ENCODE measurements at places on chromosomes 2 and 18.
A peak's percentile ranks its signal among the peaks of the same experiment; 100 is the strongest.

DNA sequence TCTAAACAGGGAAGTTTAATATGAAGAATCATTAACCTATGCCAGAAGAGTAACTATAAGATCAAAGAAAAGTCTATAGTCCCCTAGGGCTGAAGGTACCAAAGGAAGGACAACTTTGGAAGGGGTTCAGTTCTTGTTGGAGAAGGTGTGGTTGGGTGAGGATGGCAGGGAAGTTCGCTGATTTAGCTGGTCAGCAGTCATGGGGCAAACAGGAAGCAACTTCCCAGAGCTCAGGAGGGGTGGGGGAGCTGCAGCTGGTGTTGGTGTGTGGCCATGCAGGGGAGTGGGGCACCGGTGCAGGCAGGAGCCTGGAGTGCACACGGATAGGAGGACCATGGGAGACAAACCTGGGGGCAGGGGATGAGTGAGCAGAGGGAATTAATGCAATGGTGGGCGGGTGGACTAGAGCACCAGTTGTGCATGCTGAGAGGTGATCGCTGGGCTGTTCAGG, 34.0 kb downstream of the FHOD3 start:
- DNase-seq: no peak

DNA sequence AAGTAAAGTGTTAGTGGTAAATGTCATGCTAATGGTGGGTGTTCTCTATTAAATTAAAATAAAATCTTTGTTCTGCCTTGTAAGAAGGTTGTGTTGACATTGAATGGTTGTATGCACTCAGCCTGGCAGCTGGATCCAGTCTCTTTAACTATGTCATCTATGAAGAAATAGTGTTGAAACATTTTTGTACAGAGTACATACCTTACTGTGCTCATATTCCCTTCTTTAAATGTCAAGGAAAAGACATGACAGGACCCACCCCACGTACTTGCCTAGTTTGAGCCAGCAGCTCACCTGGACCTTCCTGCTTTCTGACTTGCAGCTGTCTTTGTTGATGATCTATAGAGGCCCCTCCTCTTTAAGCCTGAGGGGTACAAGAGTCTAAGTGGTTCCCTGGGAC, 85.6 kb upstream of the ST3GAL5 start:
- DNase-seq: no peak

- DNase-seq: peak; percentile 32
Observed at GRCh38 chr2:239881561-239882320, 143.4 kb downstream of the NDUFA10 start.

DNA sequence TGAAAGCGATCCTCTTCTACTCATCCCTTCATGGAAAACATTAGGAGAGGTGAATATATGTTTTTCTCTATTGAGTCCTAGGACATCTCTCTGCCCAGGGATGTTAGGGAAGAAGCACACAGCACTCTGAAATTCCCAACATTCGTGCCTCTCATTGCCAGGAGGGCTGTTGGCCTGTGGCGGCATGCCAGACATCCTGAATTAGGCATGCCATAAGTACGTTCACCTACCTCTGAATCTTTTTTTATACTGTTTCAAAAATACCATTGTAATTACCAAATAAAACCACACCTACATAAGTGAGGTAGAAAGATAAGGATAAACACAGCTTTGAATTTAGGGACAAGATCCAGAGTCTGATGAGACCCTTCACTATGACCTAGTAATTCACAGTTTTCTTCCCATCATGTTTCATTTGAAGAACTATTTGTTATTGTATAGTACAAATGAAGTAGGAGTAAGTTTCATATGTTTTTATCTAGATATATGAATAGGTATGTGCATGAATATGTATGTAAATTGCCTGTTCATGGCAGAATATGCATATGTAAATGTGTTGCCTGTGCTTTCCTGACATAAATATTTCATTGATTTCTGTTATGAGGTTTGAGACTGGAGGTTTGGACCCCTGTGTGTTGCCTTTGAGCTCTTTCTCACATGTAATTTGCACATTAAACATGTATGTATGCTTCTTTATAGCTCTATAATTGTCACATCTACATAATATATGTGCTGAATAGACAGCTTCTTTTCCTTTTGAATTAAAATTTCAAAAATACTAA, 66.6 kb upstream of the STAM2 start:
- no peak for DNase-seq

DNA sequence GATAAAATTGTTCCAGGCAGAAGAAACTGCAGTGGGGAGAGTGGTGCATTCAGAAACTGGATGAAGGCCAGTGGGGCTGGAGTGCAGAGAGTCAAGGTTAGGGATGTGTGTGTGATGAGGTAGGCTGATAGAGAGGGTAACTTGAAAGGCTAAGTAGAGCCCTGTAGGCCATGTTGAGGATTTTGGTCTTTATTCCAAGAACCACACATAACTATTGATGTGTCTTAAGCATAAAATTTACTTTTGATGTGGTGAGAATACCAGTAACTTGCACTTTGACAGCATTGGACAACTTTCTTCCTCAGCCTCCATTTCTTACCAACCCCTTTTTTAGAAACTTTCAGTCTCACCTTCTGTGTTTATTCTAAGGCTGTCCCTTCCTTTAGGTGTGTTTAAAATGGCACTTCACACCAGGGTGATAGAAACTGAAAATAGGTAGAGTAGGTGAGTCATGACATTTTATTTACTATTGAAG, 22.6 kb downstream of the MTX2 start:
- DNase-seq: no peak

Measured in astrocyte (in vitro differentiated cells and primary cell).